ENCODE measurements at places on chromosomes 2 and 18.

DNA sequence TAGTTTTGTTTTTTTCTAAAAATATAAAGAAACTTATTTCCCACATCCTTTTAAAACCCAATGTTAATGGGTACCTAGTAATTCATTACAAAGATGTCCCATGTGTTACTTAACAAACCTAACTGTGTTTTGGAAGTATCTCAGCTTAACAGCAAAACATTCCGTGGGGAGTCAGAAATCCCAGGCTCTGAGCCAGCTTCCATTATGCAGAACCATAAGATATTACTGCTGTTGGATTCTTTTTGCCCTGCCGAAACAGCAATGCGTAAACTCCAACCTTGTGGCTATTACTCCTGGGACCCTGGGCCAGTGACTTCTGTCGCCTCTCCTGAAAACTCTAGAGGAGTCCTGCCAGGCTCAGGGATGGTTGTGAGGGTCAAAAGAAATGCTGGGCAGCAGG lies 174.1 kb downstream of the UXS1 start:
- DNase-seq, result no peak
- peaks cover 5% of the 10 kb centered on the region for H3K27me3 ChIP-seq
- H3K36me3 ChIP-seq, result no peaks in the 10 kb centered on the region
- peaks cover 6% of the 10 kb centered on the region for H3K4me1 ChIP-seq

GRCh38 chr2:205022841-205023240 lies 477.6 kb downstream of the PARD3B start:
- H3K4me1 ChIP-seq, result peaks cover 25% of the 10 kb centered on the region
- DNase-seq, result no peak
- peaks cover 12% of the 10 kb centered on the region for H3K36me3 ChIP-seq
- H3K27me3 ChIP-seq, result no peaks in the 10 kb centered on the region

GRCh38 chr2:160220026-160220425 lies 20.0 kb upstream of the ITGB6 start:
- H3K27ac ChIP-seq, result no peak overlapping the region
- H3K36me3 ChIP-seq, result no peaks in the 10 kb centered on the region
- peaks cover 9% of the 10 kb centered on the region for H3K27me3 ChIP-seq
- no peak overlapping the region for H3K4me3 ChIP-seq
- H3K4me1 ChIP-seq, result peaks cover 31% of the 10 kb centered on the region
- no peak for DNase-seq

GRCh38 chr18:44048846-44049245 lies 631.8 kb upstream of the SETBP1 start:
- H3K27ac ChIP-seq, result no peak overlapping the region
- H3K36me3 ChIP-seq, result no peaks in the 10 kb centered on the region
- H3K4me1 ChIP-seq, result no peaks in the 10 kb centered on the region
- H3K27me3 ChIP-seq, result no peaks in the 10 kb centered on the region
- DNase-seq, result no peak
- H3K4me3 ChIP-seq, result no peak overlapping the region

DNA sequence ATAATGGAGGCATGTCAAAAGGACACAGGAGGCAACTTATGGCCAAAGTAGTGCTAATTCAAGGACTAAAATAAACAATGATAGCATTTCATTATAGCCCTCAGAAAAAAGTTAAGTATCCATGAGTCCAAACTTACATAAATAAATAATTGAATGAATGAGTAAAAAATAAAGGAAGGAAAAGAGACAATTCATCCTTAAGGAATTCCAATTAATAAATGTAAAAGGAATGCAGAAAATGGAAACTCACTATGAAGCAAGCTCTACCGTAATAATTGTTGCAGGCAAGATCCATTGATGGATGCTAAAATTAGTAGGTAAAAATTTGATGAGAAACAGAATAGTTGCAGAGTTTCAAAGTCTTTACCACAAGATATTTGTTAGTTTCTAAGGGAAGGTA lies 88.2 kb upstream of the RAPGEF4 start:
- DNase-seq, result no peak
- H3K4me3 ChIP-seq, result no peak overlapping the region
- H3K27ac ChIP-seq, result no peak overlapping the region

- H3K27ac ChIP-seq, result no peak overlapping the region
- DNase-seq, result no peak
- no peaks in the 10 kb centered on the region for H3K4me1 ChIP-seq
- no peak overlapping the region for H3K4me3 ChIP-seq
These were observed 40.5 kb downstream of the RDH14 start for GRCh38 chr2:18519914-18520450.

DNA sequence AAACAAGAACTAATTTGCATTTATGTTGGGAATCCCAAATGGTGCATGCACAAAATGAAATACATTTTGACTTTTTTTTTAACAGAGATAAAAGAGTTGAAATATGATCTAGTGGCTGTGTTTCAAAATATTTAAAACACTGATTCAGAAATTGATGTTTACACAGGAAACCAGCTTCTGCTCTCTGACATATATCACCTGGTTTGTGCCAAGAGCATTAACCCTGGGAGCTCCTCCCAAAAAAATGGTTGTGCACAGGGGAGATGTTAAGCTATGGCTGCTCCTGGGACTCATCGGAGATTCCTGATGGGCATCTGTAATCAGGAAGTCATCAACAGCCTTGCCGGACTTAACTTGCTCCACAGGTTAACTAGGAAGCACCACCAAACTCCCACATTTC lies 65.2 kb upstream of the MAL start:
- H3K4me3 ChIP-seq, result no peak overlapping the region
- H3K36me3 ChIP-seq, result no peaks in the 10 kb centered on the region
- H3K4me1 ChIP-seq, result no peaks in the 10 kb centered on the region
- no peak overlapping the region for H3K27ac ChIP-seq

DNA sequence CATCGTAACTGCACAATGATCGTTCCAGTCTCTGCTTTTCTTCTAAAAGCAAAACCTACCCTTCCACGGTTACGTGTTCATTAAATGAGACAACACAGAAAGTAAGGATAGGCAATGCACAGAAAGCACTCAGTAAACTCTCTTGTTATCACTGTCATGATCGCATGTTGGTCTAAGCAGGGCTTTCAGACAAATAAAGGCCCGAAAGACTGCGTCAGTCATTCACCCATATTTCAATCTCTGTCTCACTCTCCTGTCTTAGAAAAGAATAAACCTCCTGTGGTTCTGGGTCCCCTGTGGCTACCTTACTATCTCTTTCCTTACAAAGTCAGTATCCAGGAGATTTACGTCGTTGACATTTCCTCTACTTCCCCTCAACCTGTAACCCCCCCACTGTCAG lies 160.9 kb downstream of the VAPA start:
- H3K36me3 ChIP-seq, result no peaks in the 10 kb centered on the region
- H3K4me3 ChIP-seq, result no peak overlapping the region
- H3K27ac ChIP-seq, result no peak overlapping the region
- H3K4me1 ChIP-seq, result no peaks in the 10 kb centered on the region
- no peak for DNase-seq

DNA sequence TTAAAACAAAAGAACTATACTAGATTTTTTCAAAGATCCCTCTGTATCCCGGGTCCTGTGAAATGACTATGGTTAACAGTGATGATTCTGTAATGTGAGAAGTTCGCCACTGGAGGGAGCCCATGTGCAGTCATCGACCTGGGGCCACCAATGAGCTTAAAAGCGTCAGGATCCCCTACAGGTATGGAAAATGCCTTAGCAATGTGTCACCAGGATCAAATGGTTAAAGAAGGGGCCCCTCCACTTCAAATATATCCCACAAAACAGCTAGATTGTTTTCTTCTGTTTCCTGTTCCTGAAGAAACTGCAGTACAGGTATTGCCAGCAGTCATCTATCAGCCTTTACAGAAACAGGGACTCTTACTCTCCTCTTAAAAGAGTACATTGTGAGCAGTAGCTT lies 15.3 kb downstream of the CHRNA1 start:
- H3K27ac ChIP-seq, result no peak overlapping the region
- H3K36me3 ChIP-seq, result no peaks in the 10 kb centered on the region
- H3K4me3 ChIP-seq, result no peak overlapping the region
- peak; percentile 57 for DNase-seq

GRCh38 chr2:118857677-118858484 lies 10.4 kb upstream of the EN1 start:
- no peak overlapping the region for H3K27ac ChIP-seq
- peaks cover 2% of the 10 kb centered on the region for H3K36me3 ChIP-seq
- H3K4me1 ChIP-seq, result peaks cover 6% of the 10 kb centered on the region
- no peak overlapping the region for H3K4me3 ChIP-seq
- DNase-seq, result no peak

DNA sequence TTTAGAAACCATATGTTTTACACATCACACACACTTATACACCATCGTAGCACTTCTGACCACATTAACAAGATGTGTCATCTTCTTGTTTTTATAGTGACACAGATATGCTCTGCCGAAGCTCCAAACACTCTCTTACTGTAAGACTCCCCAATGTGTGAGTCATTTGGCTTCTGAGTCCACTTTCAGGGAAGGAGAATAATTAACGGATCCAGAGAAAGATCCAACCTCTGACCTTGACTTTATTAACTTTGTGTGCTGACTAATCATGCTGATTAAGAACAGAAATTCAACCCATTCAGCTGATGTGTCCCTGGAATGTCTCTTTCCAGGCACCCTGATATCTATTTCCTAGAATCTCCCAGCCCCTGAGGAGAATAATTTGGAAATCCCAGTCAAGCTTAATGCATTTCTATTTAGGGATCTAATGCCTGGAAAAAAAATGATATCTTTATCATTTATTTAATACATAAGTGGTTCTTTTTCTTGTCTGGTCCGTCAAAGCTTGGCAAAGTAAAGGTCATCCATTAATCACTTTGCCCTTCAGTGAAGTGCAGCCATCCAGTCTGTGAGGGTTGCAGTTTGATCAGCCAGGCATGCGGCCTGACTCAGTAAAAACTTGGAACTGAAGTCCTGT lies 615.8 kb upstream of the SYT4 start:
- H3K4me3 ChIP-seq, result no peak overlapping the region
- no peaks in the 10 kb centered on the region for H3K36me3 ChIP-seq
- DNase-seq, result no peak
- H3K27me3 ChIP-seq, result no peaks in the 10 kb centered on the region
- no peaks in the 10 kb centered on the region for H3K4me1 ChIP-seq
- H3K27ac ChIP-seq, result no peak overlapping the region

DNA sequence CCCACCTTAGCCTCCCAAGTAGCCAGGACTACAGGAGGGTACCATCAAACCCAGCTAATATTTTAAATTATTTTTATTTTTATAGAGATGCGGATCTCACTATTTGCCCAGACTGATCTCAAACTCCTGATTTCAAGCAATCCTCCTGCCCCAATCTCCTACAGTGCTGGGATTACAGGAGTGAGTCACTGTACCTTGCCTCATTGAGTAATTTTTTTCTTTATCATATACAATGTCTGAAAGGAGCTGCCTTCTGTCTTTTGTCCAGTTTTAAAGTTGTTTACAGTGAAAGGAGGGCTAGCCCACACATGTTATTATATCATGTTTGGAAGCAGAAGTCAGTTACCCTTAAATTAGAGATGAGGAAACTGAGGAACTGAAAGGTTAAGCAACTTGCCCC lies 32.5 kb downstream of the PRKRA start:
- no peak overlapping the region for H3K27ac ChIP-seq
- no peaks in the 10 kb centered on the region for H3K27me3 ChIP-seq
- no peak for DNase-seq
- peaks cover 48% of the 10 kb centered on the region for H3K4me1 ChIP-seq

DNA sequence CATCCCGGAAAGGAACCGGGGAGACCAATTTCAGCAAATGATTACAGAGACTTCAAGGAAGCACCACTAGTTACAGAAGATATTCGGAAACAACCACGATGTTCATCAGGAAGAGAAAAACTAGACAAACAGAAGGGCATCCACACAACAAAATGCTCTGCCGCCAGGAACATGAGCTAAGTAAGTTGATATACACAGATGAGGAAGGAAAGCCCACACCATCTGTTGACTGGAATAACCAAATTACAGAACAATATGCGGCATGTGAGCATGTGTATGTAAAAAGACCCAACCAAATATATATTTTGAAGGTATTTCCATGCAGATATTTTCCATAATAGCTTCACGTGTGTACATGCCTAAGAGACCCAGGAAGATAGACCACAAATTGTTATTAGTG lies 47.0 kb downstream of the ACKR3 start:
- peaks cover 1% of the 10 kb centered on the region for H3K27me3 ChIP-seq
- no peak overlapping the region for H3K27ac ChIP-seq
- no peak overlapping the region for H3K4me3 ChIP-seq

- H3K4me3 ChIP-seq, result no peak overlapping the region
- no peak for DNase-seq
- no peak overlapping the region for H3K27ac ChIP-seq
- H3K4me1 ChIP-seq, result no peaks in the 10 kb centered on the region
These were observed 70.6 kb downstream of the RPE start for GRCh38 chr2:210072922-210073509.

- no peaks in the 10 kb centered on the region for H3K36me3 ChIP-seq
- no peak overlapping the region for H3K27ac ChIP-seq
- no peak overlapping the region for H3K4me3 ChIP-seq
- no peak for DNase-seq
These were observed 47.6 kb downstream of the COBLL1 start for GRCh38 chr2:164794016-164794415.

DNA sequence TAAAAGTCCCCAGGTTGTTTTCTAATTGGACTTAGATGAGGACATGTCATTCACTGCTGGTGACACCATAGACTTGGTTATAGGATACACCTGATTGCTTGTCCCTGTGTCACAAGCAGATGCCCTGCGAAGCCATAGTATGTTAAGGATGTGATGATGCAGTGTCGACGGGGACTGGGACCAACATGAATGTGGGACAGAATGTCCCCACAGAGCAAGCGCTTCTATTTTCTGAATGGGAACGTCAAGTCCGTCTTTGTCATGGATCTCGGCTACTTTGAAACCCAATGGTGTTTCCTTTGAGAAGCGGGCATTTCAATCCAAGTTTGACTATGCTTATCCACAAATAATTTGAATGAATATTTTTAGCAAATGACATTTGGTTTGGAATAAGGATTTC lies 2.1 kb downstream of the GCG start:
- no peak for DNase-seq
- H3K27me3 ChIP-seq, result peaks cover 43% of the 10 kb centered on the region
- no peak overlapping the region for H3K27ac ChIP-seq
- no peak overlapping the region for H3K4me3 ChIP-seq
- H3K36me3 ChIP-seq, result no peaks in the 10 kb centered on the region
- H3K4me1 ChIP-seq, result peaks cover 2% of the 10 kb centered on the region

DNA sequence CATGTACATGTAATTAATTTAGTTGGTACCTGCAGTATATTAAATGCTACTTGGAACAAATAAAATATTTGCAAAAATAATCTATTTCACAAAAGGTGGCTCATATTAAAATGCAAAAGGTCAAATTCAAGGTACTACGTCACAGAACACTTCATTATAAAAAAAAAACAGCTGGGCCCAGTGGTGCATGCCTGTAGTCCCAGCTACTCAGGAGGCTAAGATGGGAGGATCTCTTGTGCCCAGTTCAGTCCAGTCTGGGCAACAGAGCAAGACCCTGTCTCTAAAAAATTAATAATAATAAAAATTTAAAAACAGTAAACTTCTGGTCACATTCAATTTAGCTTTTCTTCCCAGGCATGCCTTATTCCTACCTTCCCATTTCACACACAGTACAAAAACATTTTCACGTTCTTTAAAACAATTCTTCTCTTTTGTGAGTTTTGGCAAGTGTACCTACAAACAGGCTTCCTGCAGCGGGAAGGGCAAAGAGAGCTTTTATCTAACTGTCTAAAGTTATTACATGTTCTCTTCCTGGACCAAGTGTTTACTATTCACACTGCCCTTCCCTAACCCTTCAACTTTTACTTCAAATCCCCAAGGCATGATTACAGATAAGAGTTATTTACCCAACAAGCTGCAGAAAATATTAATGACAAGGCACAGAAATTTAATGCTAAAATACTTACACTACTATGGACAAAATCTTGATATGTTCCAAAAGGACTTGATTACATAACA lies 10.7 kb downstream of the BAZ2B start:
- no peaks in the 10 kb centered on the region for H3K4me1 ChIP-seq
- no peak overlapping the region for H3K27ac ChIP-seq
- no peak overlapping the region for H3K4me3 ChIP-seq
- peaks cover 4% of the 10 kb centered on the region for H3K27me3 ChIP-seq
- no peak for DNase-seq

All from T-helper 2 cell treated with Interferon-gamma antibody and Interleukin-4, amounts not matched to agents 5 μg/mL and 100 μg/mL, for 36 hours (primary cell).